ENCODE measurements at places on chromosomes 3 and 15.

DNA sequence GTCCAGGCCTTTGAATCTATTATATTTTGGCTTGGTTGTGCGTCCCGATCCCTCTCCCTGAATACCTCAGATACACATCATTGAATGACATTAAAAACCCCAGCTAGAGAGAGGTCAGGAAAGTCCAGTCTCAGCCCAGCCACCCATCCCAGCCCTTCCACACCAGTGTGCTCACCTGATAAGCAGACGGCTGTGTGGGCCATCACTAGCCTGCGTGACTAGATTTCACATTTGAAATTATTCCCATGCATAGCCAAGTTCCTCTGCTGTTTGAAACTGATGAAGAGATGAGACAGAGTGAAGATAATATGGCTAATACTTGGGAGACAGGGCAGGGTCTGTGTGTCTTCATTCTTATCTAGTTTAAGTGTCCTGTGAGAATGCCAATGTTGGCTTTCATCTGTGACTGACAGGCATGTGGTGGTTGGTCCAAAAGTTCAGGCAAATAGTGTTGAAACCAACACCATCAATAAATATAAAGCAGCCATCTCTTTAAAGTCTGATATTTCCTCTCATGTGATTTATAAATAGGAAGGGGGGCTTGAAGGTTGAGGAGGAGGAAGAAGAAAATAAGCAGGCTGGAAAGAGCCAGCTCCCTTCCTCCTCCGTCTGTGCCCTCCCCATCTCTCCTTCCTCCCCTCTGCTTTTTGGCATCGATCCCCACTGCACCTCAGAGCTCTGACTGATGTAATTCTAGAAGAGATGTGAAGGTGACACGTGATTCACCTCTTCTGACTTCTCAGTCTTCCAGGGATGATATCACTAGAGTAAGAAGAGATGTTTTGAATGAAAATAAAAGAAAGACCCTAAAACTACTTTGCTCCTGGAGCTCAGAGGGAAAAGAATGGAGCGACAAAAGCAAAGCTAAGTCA, 5.1 kb downstream of the FAM43A start:
- DNase-seq: no peak

DNA sequence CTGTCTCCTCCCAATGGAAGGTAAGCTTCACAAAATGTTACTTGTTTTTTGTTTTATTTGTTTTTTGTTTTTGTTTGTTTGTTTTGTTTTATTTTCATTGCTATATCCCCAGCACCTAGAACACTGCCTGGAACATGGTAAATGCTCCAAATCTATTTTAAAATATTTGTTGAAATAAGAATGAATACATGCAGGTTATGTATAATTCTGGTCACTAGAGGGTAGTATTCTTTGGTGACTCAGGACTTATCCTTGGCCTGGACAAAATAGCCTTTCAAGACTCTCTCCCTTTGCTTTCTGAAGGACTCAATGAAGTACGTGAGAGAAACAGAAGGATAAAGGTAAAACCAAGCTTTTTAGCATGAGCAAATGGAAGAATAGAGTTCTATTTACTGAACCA, 46.9 kb upstream of the PPP2R3A start:
- DNase-seq: peak; percentile 41

GRCh38 chr3:55497250-55497649, 10.1 kb upstream of the WNT5A start:
- no peak for DNase-seq

GRCh38 chr3:184688251-184688881, 23.5 kb downstream of the MAGEF1 start:
- peak; percentile 75 for DNase-seq

DNA sequence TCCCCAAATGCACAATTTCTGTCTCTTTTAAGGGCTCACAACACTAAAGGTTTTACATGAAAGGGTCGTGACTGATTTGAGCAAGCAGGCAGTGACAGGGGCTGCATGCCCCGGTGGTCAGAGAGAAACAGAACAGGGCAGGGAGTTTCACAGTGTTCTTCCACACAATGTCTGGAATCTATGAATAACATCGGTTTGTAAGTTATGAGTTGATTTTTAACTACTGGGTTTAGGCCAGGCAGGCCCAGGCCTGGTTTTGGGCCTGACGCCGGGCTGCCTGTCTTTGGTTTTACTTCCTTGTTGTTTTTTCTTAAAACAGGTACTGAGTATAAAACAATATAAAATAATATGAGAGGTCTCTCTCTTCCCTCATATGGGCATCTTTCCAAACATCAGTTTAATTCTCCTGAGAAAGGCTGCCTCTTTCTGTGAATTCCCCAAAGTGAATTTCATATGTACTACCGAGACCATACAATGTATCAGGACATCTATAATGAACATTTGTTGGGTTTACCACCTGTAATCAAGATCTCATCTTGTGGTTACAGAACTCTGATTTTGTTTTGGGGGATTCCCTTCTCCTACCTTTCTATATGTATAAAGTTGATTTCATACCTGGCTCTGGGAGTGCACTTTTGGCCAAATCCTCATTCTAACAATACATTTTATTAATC, 74.4 kb downstream of the CD200 start:
- no peak for DNase-seq

DNA sequence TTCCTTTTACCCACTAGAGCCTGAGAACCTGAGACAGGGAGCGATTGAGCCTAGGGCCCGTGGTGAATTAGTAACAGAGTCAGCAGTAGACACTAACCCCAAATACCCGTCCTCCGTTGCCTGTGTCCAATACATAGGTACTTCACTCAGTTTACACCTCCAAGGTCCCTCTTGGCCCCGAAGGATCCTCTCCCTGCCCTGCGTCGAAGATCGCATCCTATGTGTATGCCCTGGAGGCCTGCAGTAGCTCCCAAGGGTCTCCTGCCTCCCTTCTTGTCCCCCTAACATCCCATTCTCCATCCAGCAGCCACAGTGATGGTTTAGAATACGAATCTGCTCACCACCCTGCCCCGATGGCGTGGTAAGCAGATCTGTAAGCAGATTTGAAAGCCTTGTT, 67.0 kb downstream of the ISG20 start:
- DNase-seq: no peak

DNA sequence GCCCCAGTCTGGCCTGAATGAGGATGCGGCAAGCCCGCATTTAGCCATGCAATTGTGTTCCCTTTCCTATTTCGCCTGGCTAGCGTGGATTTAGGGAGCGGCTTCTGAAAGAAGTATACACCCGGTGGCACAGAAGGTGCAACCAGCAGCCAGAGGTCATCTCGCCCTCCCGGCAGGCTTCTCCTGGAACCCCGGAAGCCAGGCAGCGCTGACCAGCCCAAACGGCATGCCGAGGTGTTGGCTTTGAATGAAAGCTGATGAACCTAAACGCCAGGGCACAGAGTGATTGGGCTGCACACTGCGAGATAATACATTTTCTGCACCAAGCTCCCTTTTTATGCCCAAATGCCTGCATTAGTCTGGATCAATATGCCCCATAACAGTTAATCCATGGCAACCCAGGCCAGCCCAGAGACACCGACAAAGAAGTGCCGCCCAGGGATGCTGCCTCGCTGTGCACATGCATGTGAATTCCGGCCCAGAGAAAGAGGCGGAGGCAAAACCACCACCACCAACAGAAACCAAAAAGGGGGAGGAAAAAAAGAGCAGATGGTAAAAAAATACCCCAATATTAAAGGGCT, 1.4 kb downstream of the SRGAP3 start:
- DNase-seq: no peak

GRCh38 chr3:186757686-186758220, 25.6 kb upstream of the EIF4A2 start:
- DNase-seq: no peak

GRCh38 chr3:16741103-16741758, 136.0 kb upstream of the DAZL start:
- peak; percentile 95 for DNase-seq
